ENCODE measurements at places on chromosomes 2 and 18.

DNA sequence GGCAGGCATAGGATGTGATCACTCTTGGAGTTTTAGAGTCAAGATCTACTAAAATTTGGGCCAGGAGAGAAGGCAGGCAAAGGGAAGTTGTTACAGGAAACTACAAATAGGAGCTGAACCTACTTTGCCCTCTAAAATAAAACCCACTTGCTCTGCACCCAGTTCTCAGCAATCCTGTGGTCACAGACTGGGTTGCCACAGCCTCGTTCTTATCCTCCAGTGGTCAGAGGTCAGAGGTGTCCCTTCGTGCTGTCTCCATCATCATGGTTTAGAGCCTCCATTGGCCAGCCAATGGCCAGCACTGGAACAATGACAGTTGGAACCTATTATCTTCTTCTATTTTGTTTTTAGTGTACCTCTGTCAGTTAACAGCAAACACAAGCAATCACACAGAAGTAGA is 90.7 kb upstream of the TNP1 start:
- no peak for DNase-seq

GRCh38 chr2:86625096-86625495 is 1.4 kb upstream of the RNF103 start:
- no peak for DNase-seq

GRCh38 chr18:37438417-37439180 is 127.0 kb downstream of the CELF4 start:
- no peak for DNase-seq

GRCh38 chr2:201793631-201794030 is 12.7 kb upstream of the CDK15 start:
- DNase-seq: no peak

GRCh38 chr2:232434091-232434490 is 21.9 kb upstream of the ALPI start:
- no peak for DNase-seq

- DNase-seq: no peak
Observed at GRCh38 chr2:207503234-207503633, 26.5 kb upstream of the CREB1 start.

- DNase-seq: no peak
Observed at GRCh38 chr2:21972586-21972985, 848.8 kb downstream of the TDRD15 start.

GRCh38 chr2:62334009-62334408 is 138.1 kb downstream of the B3GNT2 start:
- DNase-seq: no peak

DNA sequence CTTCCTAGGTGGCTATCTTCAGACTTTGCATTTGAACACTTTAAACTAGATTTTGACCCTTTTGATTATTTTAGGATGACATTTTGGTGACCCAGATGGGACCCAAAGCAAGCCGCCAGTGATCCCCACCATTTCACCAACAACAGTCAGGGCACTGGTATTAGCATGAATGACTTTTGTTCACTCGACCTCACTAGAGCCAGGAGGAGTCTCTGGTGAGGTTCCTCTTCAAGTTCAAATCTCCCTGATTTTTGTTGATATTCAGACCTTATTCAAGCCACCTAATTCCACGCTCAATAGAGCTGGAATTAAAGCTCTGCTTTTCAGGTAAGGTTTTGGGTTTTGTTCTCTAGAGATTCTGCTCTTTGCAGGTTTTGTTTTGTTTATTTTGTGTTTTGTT is 202.3 kb downstream of the MREG start:
- no peak for DNase-seq

GRCh38 chr2:37349231-37349860 is 4.9 kb downstream of the QPCT start:
- DNase-seq: no peak

DNA sequence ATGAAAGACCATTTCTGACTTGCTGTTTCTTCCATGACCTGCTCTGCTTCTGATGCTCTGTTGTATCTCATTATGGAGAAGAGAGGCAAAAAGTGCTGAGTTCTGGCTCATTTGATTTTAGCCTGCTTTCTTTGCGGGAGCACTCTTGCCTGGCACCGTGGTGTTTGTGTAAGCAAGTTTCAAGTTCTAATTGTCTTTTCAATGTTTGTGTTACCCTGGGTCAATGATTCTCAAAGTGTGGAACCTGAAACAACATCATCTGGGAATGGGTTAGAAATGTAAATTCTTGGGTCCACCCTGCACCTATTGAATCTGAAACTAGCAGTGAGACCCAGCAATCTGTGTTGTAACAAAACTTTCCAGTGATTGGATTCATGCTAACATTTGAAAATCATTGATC is 85.5 kb upstream of the STON1 start:
- no peak for DNase-seq

DNA sequence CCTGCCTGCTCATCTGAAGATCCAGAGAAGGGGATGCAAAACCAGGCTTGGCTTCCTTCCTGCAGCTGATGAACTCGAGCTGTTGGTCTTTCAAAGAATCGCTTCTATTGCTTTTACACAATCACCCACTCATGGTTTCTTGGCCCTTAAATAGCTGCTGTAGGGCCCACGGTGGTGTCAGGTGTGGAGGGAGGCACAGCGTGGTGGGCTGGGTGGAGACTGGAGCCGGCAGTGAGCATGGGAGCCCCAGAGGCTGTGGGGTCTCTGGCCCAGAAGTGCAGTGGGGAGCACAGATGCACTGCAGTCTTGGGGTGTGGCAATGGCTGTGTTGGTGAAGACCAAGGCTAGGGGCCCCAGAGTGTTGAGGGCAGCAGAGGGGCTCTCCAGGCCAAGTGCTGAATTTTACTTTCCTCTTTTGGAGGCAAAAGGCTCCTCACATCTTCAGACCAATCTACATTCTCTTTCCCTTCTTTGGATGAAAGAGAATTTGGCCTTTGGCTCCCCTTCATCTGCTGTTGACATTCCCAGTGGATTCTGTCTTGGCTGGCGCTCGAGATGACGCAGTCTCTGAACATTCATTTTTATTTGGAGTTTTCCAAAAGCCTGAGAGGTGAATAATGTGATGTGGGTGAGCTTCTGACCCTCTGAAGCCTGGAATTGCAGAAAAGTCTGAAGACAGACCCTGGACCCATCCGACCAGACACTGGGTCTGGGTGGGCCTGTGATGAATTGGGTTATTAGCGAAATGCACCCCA is 70.1 kb upstream of the ASB18 start:
- DNase-seq: no peak

- DNase-seq: no peak
Observed at GRCh38 chr2:19456705-19457309, 98.4 kb upstream of the OSR1 start.

GRCh38 chr2:45953376-45954027 is 302.0 kb downstream of the PRKCE start:
- DNase-seq: no peak

DNA sequence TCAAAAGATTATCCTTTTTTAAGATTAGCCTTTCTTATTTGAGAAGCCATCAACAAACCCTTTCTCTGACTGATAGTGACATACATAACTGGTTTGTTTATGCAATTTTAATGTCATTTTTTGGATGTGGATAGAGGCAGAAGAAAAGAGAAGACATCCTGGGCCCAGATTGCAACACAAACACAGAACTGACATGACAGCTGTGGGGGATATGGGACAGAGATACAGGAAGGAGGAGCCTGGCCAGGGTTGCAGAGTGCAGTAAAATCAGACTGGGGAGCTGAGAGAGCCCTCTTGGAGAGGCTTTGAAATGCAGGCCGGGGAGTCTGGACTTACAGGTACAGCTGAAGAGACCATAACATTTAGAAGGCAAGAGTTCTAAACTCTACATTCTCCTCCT is 65.1 kb downstream of the SIGLEC15 start:
- DNase-seq: no peak

GRCh38 chr2:105443617-105444598 is 45.1 kb upstream of the FHL2 start:
- DNase-seq: no peak

DNA sequence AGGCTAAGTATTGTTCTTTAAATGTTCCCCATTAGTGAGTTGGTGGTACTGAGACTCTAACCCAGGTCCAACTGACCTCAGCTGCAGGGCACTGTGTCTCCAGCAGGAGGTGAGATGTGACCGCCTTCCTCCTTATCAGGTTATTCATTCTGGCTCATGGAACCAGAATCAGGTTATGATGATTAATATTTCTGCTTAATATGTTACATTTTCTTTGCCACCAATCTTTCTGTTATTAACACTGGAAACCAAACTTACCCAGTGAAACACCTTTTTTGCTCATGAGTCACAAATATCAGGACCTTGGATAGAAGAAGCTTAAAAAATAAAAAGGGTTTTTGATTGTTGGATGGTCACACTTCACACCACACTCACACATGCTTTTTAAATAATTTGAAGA is 85.4 kb downstream of the DPP4 start:
- no peak for DNase-seq

- DNase-seq: no peak
Observed at GRCh38 chr2:228600265-228600664, 418.8 kb upstream of the SPHKAP start.

DNA sequence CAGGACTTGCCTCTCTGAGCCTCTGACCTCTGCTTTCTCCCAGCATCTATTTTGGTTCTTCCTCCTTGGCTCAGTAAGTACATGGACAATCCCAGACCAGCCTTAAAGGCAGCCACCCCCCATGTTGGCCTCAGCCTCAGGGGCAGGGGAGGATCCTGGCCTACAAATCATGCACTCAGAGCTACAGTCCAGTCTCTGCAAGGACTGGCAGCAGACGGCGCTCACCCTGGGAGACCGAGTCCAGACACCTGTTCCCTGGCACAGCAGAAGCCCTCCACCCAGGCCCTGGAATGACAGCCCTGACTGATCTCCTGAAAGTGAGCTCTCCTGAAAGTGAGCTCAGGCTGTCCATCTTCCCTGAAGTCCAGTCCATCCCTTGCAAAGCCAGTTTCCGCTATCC is 25.7 kb upstream of the PTPN4 start:
- no peak for DNase-seq

DNA sequence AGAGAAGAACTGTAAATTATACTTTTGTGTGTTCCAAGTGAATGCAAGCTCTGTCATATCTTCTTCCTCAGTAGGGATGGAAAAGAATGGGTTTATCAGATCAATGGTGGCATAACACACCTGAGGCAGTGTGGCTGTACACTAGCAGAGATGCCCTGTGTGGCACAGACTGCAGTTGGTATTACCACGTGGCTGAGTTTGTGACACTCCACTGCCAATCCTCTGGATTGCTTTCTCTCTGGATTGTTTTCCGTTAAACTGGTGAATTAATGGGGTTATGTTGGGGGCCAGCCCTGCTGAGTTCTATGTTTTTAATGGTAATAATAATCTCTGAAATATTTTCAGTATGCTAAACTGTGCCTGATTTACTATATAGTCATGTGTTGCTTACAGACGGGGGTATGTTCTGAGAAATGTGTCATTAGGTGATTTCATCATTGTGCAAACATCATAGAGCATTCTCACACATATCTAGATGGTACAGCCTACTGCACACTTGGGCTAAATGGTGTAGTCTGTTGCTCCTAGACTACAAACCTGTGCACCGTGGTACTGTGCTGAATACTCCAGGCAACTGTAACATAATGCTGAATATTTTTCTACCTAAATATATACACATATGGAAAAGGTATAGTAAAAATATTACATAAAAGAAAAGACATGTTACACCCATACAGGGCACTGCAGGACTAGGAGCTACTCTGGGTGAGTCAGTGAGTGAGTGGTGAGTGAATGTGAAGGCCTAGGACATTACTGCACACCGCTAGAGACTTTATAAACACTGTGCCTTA is 84.7 kb upstream of the ST6GAL2 start:
- DNase-seq: no peak

DNA sequence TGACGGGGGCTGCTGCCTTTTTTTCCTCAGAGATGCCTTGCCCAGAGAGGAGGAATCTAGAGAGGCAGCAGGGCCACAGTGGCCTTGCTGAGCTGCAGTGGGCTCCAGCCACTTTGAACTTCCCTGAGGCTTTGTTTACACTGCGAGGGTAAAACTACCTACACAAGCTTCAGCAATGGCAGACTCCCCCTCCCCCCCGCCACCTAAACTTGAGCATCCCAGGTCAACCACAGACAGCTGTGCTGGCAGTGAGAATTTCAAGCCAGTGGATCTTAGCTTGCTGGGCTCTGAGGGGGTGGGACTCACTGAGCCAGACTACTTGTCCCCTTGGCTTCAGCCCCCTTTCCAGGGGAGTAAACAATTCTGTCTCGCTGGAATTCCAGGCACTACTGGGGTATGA is 11.8 kb downstream of the SYT4 start:
- DNase-seq: no peak

GRCh38 chr2:160409480-160409879 is 84.1 kb downstream of the RBMS1 start:
- DNase-seq: no peak

DNA sequence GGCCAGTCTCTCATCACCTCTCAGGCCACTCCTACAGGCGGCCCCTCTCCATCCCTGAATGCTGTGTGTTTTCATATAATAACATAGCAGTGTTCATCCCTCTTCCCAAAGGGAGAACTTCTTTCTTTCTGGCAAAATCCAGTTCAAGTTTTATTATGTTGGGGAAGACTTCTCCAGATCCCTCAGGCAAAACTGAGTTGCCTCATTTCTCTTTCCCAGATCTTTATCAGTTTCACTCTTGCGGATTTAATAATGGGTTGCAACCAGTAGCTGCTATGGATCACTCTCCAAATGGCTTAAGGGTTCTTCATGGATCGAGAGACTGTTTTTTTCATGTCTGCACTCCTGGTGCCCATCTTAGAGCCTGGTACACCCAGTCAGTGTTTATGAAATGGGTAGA is 129.9 kb downstream of the FHOD3 start:
- no peak for DNase-seq

- no peak for DNase-seq
Observed at GRCh38 chr2:100903534-100904258, 83.8 kb downstream of the NPAS2 start.

DNA sequence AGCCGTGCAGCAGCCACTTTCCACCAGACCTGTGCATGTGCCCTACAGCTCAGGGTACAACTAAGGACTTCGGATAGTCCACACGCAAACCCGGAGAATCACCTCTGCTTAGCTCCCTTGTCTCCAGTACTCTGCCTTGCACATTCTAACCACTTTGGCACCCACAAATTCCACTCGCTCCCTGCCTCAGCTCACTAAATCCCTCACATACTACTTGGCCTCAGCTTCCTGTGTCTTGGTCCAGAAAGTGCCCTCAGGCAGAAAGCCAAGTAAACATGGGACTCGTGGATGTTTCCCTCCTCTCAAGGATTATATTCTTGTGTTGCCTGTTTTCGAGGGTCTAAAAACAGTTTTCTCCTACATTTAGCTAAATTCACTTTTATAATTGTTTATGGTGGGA is 157.8 kb upstream of the DAPL1 start:
- no peak for DNase-seq

Data from GM12891 (cell line).